Lung microvascular endothelial cell (primary cell): ENCODE measurements at places on chromosomes 4 and X.
A peak's percentile ranks its signal among the peaks of the same experiment; 100 is the strongest.

DNA sequence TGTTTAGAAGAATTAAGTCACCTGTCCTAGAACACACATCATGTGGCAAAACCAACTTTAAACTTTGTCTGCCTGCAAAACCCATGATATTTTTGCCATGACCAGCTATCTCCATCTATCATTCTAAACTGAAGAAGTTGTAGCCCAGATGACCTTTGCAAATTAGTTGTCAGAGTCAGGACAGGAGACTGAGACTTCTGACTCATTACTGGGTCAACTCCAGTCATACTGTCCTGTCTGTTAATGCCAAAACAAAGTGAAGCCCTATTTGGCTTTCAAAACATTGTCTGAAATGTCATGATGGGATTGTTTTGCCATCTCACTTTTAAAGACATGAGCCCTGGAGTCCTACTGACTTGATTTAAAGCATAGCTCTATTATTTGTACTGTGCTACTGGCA is 365.7 kb upstream of the CPEB2 start:
- no peak for DNase-seq

GRCh38 chr4:2105559-2105958 is 46.4 kb downstream of the NAT8L start:
- DNase-seq, result no peak

- DNase-seq, result no peak
These were observed 264.3 kb downstream of the TECRL start for GRCh38 chr4:64144994-64145393.

DNA sequence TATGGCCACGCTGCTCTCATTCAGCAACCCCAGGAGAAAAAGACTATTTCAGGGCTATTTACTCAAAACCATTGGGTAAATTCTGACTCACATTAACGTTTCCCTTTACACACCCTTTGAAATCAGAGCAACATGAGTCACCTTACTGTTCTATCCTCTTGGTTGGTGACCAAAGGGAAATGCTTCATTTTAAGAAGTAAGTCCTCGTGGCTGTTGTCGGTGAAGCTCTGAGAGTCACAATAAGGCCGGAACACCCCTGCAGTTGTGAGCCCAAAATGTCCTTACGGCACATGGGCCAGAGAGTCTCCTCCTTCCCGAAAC is 56.3 kb upstream of the SPRY1 start:
- DNase-seq, result peak; percentile 69

DNA sequence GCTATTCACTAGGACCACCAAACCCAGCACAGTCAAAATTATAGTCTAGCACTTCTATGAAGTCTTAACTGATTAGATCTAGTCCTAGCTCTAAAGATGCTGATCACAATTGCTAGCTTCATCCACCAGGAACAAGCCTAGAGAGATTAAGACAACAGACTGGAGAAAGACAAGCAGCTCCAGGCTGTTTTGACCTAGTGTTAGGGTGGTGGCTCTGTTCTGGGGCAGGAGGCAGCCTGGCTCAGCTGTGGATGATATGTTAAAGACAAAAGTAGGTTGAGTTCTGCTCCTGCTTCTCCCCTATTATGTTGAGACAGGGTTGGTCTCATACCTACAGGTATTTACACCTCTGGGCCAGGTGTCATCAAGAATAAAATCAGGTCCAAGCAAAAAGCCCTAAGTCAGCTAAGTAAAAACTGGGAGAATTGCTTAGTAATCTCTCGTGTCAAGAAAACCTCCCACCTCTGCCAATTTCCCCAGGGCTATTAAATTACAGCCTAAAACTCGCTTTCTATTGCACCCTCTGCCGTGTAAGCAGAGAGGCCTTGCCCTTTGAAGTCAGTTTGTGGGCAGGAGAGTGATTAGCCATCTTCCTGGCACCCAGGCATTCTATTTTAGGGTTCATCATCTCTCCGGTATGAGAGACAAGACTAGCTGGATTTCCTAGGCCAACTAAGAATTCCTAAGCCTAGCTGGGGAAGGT is 39.9 kb downstream of the RAB40AL start:
- DNase-seq, result no peak

- no peak for DNase-seq
These were observed 117.0 kb downstream of the PCDH7 start for GRCh38 chr4:30837131-30837539.

DNA sequence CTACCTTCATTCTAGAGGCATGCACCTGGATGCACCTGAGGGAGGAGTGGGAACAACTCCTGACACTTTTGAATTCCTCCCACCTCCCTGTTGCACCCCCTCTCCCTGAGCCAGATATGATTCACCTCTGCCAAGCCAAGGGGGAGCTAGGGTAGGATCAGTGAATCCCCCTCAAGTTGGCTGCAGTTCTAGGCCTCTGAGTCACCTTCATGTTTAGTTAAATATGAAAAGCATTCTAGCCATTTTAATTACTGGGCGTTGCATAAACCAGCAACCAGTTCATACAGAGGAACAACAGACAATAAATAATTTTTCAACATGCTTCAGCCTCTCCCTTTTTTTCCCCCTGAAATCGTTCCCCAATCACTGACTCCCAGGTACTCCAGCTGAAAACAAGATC is 1440.2 kb downstream of the ADGRL3 start:
- DNase-seq, result no peak

DNA sequence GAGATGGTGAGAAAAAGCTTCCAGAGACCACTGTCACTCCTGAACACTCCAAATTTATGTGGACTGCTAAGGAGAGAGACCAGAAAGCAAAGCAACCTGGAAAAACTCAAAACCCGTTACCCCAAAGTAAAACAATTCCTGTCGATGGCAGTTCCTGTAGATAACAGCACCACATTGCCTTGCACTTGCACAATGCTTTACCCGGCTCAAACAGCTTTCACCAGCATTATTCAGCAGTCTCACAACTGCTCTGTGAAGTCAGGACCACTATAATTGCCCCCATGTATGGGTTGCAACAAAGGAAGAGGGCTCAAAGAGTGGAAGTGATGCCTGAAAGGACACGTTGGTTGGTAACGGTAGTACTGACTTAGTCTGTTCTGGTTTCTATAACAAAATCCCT is 234.8 kb downstream of the BCOR start:
- no peak for DNase-seq

DNA sequence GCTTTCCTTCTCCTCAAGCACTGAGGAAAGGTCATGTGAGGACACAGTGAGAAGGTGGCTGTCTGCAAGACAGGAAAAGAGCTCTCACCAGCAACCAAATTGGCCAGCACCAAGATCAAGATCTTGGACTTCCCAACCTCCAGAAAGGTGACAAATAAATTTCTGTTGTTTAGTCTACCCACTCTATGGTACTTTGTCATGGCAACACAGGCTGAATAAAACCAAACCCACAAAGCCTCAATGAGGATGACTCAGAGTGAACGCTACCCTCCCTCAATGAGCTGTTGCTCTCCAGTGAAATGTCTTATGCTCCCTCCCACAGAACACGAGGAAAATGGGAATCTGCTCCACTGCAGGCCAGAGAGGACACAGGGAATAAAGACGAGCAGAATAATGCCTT is 244.1 kb downstream of the RAB28 start:
- no peak for DNase-seq

DNA sequence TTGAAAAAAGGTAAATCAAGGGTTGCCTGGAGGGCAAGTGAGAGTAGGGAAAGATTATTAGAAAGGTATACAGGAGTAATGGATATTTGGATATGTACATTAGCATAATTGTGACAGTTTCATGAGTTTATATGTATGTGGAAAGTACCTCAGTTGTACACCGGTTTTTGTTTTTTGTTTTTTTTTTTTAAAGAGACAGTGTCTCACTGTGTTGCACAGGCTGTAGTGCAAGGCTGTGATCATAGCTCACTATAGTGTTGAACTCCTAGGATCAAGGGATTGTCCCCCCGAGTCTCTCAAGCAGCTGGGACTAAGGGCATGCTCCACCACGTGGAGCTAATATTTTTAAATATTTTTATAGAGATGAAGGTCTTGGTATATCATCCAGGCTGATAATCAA is 15.3 kb upstream of the HPGD start:
- DNase-seq, result no peak

DNA sequence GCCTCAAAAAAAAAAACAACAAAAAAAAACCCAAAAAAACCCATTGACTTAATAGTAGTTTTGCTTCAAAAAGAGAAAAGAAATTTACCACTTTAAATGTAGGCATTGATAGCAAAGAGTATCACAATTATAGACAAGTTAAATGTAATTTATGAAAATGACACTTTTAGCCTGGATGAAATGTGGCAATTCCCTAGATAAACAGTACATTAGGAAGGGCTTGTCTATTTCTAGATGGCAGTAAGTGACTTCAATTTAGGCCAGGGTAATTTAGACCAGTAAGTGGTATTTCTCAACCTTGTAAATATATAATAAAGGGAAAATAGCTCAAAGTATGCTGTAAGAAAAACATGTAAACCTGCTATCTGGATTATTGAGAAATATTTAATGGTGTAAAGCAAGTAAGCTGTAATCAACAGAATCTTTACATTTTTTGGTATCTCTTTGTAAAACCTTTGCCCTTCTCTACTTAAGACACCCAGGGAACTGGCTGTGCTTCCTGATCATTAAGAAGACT is 103.7 kb upstream of the RAPGEF2 start:
- DNase-seq, result no peak

DNA sequence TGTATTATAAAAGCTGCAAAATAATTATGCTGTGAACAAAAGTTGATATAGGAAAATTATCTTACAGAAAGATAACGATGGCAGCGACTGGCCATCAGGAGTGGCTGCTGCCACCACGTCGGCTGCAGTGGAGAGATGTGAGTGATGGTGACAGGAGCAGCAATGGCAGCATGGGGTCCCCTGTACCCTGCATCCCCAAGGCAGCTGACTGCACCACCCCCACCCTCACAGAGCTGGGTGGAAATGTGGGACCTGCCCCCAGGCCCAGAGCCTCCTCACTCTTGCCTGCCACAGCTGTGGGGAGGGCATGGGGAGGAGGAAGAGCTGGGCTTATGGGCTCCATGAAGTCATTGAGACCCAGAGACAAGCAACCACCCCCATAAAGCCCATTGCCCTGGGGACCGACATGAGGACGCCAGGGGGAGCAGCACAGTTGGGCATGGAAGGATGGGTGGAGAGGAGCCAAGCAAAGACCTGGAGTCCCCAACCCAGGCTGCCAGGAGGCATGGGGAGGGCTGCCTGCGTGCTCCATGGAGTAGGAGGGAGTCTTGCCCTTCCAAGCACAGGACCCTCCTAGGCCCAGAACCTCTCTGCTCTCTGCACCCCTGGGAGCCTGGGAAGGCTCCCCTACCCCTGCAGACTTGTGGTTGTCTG is 1090.5 kb downstream of the PCDH18 start:
- DNase-seq, result no peak

DNA sequence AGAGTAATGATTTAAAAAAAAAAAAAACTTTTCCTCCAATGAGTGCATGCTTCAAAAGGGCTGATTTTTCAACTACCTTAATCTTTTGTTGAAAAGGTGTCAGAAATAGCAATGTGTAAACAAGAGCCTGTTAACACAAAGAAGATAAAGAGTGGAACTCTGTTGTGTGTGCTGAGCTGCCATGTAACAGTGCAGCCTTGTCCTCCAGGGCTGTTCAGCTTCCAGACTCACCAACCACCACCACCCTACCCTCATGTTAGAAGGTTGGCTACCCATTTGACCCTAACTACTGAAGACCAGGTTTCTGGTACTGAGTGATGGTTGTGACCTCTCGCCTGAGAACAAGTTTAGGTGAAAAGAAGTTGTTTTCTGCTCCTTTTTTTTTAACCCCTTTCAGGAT is 222.8 kb upstream of the TEX13C start:
- no peak for DNase-seq

GRCh38 chr4:25425361-25425760 is 48.3 kb downstream of the ANAPC4 start:
- no peak for DNase-seq

DNA sequence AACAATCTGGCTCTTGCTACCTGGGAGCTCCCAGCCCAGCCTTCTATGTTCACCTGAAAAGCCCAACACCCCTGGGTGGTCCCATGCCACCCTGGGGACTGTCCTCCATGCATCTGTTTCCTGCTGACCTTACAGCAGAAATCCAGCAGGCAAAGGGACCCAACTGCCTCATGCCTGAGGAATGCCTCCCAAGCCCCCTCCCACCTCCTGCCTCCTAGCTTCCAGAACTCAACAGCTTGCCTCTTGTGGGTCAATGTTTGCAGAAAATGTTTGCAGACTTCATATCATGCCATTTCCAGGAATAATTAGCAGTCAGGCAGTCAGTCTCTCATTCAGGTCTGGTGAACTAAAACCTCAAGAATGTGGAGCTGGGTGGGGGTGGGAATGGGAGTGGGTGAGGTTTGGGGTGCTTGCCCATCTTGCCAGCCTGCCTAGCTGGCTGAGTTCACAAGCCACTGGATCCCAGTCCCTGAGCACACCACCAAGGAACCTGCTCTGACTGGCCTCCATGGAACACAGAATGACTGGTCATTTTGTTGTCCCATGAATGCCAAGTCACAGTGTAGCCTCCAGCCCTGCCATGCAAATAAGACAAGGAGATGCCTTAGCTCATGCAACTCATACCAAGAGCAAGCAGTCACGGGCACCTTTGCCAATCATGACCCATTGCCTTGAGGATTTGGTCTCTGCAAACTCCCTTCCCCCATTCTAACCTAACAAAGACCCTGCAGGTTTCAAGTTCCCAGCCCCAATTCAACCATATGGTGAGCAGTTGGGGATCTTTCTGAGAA is 12.1 kb upstream of the PLAC1 start:
- peak; percentile 52 for DNase-seq

DNA sequence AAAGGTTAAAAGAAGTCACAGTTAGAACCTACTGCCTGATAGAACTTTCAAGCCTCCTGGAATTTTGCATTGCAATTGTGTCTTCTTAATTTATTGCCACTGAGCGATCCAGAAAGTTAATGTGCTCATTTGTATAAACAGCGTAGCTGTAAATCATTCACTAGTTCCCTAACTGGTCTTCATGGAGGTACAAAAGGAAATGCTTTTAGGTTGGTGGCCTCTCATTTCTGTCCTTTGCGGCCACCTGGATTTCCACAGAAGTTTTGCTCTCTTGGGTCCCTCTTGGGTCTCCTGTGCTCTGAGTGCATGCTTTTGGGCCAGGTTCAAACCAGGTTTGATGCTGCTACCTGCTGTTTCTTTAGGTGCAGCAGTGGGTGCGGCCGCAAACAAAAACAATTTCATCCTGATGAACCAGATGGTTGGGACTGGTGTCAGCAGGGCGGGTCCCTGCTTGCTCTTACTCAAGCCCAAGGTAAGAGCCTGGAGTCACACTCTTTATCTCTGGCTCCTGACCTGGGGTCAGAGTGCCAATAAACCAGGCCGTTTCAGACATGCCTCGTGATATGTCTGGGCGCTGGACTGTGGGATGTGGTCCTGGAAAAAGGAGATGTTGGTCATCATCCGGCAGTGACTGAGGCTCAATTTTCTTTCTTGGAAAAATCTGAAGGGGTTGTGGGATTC is 270.1 kb downstream of the PTTG2 start:
- DNase-seq, result no peak

DNA sequence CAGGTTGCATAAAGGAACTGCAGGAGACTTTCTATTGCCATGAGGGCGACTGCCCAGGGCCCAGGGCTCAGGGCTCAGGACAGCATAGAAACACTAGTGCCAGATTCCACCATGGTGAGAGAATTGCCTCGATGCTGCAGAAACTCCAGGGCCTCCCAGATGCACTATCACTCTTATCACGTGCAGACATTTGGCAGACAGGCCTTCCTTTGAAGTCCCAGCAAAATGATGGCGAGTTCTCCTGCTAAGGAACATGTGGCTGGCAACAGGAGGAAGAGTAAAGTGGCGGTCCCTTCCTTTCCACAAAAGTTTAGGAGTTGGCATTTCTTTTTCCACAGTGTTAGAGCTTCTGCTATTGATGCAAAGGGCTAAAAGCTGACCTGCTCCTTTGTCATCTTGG is 214.0 kb upstream of the LNX1 start:
- DNase-seq, result no peak
